ENCODE measurements at places on chromosomes 2 and 18.

DNA sequence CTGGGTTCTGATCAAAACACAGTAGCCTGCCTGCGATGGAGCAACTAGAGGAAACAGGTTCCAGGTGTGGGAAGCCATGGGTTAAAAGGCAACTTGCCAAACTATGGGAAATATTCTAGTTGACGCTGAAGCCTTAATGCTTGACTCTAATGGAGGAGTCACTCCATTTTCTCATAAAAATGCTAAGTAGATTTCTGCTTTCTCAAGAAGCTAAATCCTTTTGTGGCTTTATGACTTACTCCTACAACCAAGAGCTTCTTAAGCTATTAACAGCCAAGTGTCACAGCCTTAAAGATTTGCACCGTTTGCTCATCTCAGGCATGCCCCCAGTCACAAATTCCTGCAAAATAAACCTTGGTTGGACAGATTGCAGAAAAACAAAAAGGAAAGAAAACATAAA lies 25.2 kb downstream of the ANKRD44 start:
- DNase-seq = no peak

DNA sequence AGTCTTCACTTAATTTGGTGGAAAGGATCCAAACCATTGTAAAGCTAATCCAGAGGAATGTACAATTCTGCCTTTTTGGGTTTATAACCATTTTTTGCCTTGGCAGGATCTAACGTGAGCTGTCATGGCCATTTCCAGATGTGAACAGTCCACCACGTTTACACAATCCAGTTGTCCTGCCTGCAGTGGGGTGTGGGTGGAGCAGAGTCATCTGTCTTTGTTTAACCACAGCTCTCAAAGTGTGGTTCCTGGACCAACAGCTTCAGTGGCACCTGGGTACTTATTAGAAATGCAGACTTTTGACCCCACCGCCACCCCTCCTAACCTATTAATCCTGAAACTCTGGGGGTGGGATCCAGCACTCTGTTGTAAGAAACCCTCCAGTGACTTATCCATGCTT lies 35.9 kb downstream of the FHOD3 start:
- DNase-seq = no peak

DNA sequence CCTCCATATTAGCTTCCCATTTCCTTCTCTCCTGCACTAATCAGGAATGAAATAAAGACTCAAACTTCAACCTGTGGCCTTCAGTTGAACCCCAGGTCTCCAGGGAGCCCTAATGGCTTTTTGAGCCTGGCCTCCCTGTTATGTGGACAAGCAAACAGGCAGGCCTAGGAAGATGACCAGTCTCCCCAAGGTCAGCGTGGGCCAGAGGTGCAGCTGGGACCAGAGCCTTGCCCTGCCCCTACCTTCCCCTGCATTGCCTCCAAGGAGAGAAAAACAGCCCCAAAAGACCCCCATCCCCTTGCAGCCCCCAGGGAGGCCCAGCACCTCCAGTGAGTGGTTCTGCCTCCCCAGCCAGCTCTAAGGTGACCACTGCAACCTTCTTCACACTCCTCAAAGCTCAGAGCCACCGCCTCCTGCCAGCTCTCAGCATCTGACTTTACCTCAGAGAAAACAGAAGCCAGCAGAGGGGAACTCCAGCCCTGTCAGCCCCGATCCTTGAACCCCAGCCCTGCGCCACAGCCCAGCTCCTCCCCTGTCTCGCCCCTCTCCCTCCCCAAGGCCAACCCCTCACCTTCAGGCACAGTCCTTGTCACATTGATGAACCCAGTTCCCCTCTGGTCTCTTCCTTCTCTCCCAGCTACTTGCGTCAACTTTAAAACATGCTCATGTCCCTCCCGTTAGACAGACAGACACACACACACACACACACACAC lies 59.5 kb upstream of the ID2 start:
- DNase-seq = no peak

DNA sequence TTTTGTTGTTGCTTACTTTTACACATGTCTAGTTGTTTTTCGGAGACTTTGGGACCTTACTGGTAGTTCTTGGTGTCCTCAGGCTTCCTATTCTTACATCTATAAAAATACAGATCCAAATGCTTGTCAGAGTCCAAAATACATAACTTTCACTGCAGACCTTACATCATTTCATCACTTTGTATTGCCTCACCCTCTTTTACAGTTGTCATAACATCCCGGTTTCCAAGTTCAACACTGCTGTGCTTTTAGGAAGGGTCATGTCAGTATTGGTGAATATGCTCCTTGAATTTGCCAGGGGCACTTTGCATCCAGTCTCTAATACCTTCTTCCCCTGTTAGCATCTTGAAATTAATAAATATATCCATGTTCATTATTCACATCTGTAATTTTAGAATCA lies 518.2 kb upstream of the RAB12 start:
- DNase-seq = no peak

- DNase-seq = no peak
These were observed 486.0 kb downstream of the RNF144A start for GRCh38 chr2:7403092-7403775.

- DNase-seq = no peak
These were observed 117.6 kb upstream of the STK17B start for GRCh38 chr2:196289000-196289399.

GRCh38 chr2:187312718-187313282 lies 135.3 kb downstream of the CALCRL start:
- no peak for DNase-seq

DNA sequence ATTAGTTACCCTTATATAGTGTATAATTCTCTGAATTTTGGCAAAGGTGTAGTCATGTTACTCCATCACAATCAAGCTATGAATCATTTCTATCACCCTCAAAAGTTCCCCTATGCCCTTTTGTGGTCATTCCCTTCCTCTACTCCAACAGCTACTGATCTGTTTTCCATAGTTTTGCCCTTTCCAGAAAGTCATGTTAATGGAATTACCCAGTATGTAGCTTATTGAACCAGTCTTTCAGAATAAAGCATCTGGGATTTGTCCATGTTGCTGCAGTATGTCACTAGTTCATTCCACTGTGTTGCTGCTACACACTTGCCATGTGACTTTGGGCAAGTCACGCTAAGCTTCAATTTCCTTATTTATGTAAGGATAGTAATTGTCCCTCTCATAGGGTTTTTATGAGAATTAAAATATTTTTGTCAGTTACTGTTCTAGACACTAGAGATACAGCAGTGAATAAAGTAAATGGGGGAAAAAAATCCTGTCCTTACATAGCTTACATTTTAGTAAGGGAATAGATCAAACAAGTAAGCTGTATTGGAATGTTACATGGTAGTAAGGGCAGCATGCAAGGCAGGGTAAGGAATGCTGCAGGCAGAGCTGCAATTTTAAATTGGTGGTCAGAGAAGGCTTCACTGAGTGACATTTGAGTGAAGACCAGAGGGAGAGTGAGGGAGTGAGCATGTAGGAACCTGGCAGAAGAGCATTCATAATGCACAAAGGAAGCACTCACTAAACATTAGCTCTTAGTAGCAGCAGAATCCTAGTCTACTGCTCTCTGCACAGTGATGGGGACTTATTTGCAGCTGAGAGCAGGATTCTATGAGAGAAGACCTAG lies 80.3 kb upstream of the TSPYL6 start:
- peak; percentile 43 for DNase-seq

Data from kidney tubule cell (primary cell).